Astrocyte of the spinal cord (primary cell): ENCODE measurements at places on chromosomes 7 and 10.

GRCh38 chr7:2785071-2785500 lies 59.0 kb downstream of the GNA12 start:
- peak; percentile 87 for DNase-seq

DNA sequence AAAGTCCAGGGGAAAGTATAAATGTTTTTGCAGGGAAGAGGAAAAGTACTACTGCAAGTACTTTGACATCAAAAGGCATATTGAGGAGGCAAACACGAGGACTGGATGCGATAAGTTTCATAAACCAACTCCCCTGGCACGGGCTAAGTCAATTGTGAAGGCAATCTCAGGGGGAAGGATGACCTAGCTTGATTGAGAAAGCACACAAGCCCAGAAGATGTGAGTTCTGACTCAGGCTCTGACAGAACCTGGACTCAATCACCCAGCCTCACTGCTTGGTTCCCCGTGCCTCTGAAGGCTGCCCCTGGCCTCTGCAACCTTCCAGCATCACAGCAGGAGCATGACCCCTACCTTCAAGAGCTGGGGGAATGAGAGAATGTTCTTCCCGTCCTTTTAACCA lies 93.2 kb upstream of the ZNF438 start:
- no peak for DNase-seq

- peak; percentile 48 for DNase-seq
Measured at GRCh38 chr7:134811765-134812164, 32.3 kb downstream of the CALD1 start.

- DNase-seq, result no peak
Measured at GRCh38 chr10:85457191-85457590, 909.4 kb downstream of the GRID1 start.

GRCh38 chr10:91627344-91628102 lies 5.3 kb downstream of the PPP1R3C start:
- DNase-seq, result no peak

DNA sequence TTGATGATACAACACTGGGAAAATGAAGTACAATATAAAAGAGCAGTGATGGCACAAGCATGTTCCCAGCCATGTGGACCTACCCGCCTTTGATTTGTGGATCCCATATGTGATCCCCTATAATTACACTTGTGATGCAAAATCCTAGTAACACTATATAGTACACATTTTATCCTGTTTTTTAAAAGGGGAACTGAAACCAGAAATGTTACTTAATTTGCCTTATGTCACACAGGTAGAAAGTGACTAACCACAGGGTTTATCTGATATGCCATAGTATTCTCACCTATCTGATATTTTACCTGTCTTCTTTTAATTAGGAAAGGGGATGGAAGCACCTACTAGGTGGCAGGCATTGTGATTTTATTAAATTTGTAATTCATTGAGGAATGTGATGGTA lies 35.0 kb downstream of the ARMC3 start:
- DNase-seq, result no peak

GRCh38 chr10:102900006-102900405 lies 18.1 kb upstream of the CNNM2 start:
- no peak for DNase-seq

GRCh38 chr10:73093922-73094850 lies 2.5 kb downstream of the P4HA1 start:
- DNase-seq, result peak; percentile 35

- DNase-seq, result no peak
Measured at GRCh38 chr7:141039376-141039775, 24.6 kb upstream of the MRPS33 start.

DNA sequence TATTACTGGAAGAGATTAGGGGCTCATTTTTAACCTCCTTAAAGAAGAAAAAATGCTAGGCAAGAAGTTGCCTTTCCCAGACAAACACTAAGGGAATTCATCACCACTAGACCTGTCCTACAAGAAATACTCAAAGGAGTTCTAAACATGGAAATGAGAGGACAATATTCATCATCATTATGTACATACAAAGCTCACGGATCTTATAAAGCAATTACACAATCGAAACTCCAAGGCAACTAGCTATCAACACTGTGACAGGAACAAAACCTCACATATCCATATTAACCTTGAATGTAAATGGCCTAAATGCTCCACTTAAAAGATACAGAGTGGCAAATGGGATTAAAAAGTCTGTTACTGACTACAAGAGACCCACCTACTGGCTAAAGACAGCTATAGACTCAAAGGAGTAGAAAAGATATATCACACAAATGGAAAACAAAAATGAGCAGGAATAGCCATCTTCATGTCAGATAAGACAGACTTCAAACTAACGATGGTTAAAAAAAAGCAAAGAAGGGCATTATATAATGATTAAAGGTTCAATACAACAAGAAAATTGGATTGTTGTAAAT lies 246.6 kb downstream of the ADRA2A start:
- DNase-seq, result no peak

GRCh38 chr7:121196286-121196685 lies 132.5 kb upstream of the WNT16 start:
- no peak for DNase-seq

GRCh38 chr7:94205529-94205928 lies 189.2 kb upstream of the COL1A2 start:
- no peak for DNase-seq

DNA sequence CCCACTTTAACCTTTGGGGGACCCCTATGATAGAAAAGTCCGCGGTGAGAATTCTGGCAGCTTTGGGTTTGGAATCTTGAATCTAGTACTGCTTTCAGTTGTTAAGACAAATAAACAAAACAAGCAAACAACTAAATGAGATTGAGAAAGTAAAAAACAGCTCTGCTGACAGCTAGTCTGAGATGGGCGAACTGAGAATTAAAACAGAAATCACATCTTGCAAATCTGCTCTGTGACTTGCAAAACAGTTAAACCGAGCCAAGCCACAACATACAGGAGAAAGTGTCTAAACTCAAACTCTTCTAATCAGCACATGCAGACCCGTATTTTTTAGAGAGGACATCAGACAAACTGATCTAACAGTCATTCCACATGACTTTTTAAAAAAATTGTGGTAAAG lies 110.4 kb downstream of the SH2D4B start:
- no peak for DNase-seq

DNA sequence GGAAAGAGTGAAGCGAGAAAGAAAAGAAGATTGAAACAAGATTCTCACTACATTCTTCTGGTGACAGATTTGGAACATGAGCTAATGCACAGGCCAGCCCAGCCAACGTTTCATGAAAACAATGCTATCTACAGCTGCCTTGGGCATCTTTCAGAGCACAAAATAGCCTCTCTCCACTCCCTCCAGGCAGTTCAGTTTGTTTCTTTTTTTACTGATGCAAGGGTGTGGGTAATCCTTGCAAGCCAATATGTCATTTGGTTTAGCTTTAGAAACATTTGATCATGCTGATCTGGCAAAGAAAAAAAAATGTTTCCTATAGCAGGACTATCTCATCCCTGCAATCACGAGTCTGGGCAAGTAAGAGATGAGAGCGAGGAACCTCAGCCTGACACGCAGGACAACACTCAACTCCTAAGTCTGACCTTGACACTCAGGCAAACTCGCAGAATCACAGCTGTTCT lies 35.9 kb downstream of the SVIL start:
- peak; percentile 65 for DNase-seq

DNA sequence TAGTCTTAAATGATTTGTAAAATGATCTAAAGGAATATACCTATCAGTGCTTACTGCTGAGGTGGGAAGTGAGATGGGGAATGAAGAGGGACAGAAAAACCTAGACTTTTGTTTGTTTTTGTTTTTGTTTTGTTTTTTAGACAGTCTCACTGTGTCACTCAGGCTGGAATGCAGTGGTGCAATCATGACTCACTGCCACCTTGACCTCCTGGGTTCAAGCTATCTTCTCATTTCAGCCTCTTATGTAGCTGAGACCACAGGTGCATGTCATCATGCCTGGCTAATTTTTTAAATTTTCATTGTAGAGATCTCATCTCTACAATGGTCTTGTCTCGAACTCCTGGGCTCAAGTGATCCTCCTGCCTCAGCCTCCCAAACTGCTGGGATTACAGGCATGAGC lies 116.4 kb upstream of the SEM1 start:
- DNase-seq, result no peak

DNA sequence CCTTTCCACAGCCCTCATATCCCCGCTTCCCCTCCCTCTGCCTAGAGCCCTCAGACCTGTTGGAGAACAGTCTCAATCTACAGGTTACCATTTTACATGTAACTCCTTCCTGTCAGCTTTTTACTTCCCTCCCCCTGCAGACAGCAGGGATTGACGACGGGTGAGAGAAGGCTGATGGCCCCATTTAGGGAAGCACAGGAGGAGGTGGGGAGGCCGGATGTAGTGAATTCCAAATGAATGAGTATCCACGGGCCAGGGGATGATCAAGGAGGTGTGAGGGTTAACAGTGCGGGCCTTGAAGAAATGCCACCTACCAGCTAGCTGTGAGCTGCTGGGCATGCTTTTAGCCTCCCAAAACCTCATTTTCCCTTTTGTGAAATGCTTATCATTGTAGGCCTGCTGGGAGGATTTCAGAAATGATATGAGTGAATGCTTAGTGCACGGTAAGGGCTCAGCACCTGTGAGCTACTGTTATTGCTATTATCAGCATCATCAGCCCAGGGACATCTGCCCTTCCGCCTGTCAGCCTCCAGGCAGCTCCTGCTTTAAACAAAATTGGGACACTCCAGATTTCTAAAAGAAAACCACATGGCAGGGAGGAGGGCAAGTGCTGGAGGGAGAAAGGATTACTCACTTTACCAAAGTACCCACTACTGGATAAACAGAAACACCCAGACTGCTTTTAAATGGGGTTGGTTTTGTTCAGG lies 6.5 kb upstream of the NANOS1 start:
- peak; percentile 51 for DNase-seq

DNA sequence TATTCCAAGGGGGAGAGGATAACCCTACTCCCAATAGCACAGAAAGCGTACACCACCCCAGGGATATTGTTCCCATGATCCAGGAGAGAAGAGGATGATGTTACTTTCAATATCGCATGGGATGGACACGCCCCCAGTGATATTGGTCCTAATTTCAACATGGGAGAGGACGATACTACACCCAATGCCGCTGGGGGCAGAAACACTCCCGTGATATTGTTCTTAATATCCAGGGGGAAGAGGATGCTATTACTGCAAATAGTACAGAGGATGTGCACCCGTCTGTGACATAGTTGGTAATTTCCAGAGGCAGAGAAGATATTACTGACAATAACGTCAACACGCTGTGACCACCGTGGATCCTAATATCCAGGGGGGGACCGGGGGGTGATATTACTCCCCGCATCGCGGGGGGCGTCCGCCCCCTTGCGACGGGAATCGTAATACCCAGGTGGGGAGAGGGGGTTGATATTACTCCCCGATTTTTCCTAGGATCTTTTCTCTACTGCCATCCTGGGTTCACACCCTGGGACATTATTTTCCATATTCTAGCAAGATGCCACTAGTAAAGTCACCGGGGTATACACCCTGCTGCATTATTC lies 16.6 kb downstream of the MEIG1 start:
- DNase-seq, result no peak

DNA sequence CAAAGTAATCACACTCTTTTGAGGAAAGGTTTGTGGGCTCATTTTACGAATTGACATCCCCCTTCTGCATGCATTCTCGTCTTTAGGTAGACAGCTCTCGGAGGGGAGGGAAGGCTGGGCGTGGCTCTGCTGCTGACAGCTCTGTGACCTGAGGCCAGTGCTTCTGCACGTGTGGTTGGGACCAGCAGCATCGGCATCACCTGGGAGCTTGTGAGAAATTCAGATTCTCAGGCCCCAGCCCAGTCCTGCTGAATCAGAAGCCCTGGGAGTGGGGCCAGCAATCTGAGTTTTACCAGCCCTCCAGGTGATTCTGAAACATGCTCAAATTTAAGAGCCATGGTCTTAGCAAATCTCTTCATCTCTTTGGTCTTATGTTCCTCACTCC lies 89.4 kb downstream of the JCAD start:
- no peak for DNase-seq

- no peak for DNase-seq
Measured at GRCh38 chr10:77921395-77921794, 5.2 kb downstream of the DLG5 start.

GRCh38 chr7:18577096-18577771 lies 81.7 kb downstream of the HDAC9 start:
- DNase-seq, result no peak

DNA sequence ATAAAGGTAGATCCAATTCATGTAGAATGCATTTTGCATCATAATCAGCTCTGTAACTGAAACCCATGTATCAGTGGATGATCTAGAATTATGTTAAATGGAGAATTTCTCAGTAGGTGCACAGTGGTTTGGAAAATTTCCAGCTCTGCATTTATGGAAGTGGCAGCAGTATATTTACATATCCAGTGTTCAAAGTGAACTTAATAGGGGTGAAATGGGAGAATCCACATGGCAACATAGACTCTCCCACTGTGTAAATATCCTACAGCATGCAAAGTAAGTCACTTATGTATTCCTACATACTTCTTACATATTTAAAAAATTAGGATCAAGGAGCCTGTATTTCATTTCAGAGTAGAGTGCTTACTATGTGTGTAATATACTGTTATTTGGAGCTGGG lies 35.3 kb downstream of the CDC14C start:
- DNase-seq, result no peak

DNA sequence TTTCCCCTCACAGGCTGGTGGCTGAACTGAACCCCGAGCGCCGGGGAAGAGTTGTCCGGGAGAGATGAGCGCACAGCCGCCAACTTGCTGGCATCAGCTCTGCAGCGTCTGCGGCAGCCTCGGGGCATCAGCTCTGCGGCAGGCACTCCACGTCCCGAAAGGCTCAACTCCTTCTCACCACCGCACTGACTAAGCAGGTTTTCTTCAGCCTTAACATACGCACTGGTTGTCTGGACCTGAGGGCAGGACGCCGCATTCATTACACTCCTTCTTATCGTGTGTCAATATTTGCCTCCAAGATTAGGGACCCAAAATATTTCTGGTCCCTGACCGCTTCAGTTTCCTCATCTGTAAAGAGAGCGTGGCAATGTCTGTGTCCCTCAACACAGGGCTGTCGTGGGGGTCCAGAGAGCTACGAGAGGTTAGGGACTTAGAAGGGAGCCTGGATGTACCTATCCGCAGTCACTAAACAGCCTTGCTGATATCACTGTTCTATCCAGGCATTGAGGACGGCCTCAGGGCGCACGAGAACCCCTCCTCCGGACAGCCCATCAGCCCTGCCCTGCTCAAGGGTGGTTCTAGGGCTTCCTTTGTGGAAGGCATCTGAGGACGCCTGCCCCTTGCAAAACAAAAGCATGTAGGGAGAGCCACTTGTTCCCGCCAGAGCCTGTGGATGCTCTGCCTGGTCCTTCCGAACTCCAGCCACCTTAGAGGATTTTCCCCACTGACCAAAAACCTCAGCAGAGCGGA lies 42.8 kb upstream of the FIGNL1 start:
- DNase-seq, result no peak

DNA sequence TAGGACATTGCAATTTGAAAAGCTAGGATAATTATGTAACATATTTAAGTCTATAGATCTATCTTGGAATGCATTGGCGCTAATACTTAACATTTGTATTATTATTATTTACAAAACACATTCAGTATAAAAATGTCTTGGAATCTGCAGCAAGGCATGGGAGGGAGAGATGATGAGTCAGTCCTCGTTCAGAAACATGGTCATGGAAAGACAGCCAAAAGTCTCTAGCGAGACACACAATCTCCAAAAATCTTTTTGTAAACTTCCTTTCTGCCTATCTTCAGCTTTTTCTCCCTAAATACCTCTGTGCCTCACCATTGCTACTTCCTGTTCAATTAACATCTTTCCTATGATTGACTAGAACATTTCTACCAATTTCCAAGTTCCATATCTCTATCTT lies 188.4 kb upstream of the CACNA2D1 start:
- no peak for DNase-seq

GRCh38 chr7:151031011-151031410 lies 2.8 kb downstream of the ABCB8 start:
- no peak for DNase-seq

- no peak for DNase-seq
Measured at GRCh38 chr10:78301481-78301880, 267.8 kb downstream of the RPS24 start.
